ENCODE measurements at places on chromosomes 6 and 20.

- DNase-seq = no peak
Observed at GRCh38 chr6:93886416-93886815, 467.1 kb upstream of the EPHA7 start.

DNA sequence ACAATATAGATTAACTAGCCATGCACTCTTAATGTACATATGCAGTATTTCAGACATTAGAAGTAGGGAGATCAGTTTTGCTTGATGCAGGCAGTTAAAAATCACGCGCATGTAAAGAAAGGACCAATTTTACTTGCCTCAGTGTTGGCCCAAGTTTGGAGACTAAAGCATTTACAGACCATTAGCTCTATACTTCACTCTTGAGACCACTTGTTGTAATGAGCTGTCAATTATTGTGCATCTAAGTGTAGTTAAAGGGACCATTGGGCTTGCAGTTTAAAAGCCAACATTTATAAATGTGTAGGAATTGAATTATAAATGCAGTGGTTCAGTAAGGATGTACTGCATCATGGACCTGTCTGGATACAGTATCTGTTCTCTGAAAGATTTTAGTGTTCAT lies 53.7 kb downstream of the PLCB4 start:
- DNase-seq = no peak

GRCh38 chr6:146041282-146041681 lies 12.4 kb downstream of the GRM1 start:
- peak; percentile 43 for DNase-seq

DNA sequence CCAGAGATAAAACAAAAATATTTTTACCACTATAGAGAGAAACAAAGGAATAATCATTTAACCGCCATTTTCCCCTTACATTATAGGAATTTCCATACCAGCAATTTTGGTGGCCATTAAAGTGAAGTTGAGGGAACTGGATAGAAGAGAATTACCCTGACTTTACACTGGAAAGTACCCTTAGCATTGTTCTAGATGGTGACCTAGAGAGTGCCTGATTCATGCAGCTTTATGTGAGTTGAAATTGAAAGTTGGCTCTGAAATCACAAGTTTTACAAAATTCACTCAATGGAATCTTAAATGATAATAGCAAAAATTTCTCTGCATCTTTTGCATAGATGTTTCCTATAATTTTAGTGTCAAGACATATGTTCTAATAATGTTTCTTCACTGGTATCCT lies 55.7 kb upstream of the PREP start:
- DNase-seq = no peak

- no peak for DNase-seq
Observed at GRCh38 chr20:63433351-63433750, 39.1 kb downstream of the KCNQ2 start.

DNA sequence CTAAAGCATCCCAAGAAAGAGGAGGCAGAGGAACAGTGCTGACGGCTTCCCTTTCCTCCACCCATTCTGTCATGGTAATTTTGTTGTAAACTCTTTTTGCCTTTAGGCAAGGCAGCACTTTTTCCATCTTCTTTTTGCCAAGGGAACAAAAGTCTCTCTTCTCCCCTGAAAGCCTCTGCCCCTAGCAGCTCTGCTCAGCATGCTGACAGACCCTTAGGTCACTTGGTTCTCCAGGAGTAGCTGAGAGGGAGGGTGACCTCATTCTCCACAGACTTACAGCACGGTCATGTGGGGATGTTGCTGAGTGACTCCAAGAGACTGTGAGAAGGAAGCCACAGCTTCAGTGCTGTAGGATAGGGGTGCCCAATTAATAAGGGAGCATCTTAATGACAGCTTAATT lies 81.1 kb upstream of the RALGAPA2 start:
- no peak for DNase-seq

- no peak for DNase-seq
Observed at GRCh38 chr6:14925025-14925698, 320.7 kb upstream of the JARID2 start.

- DNase-seq = peak; percentile 52
Observed at GRCh38 chr20:57389695-57390603, 1.2 kb upstream of the RBM38 start.

GRCh38 chr6:162056745-162057144 lies 670.8 kb downstream of the PRKN start:
- peak; percentile 46 for DNase-seq

Measured in testis (tissue), 5 donors.